Effector memory CD4-positive, alpha-beta T cell (primary cell): ENCODE measurements at places on chromosomes 5 and 9.

GRCh38 chr9:112921549-112921948, 30.9 kb upstream of the SLC46A2 start:
- DNase-seq = no peak

- DNase-seq = no peak
Measured at GRCh38 chr5:132907161-132907560, 33.7 kb downstream of the LEAP2 start.

DNA sequence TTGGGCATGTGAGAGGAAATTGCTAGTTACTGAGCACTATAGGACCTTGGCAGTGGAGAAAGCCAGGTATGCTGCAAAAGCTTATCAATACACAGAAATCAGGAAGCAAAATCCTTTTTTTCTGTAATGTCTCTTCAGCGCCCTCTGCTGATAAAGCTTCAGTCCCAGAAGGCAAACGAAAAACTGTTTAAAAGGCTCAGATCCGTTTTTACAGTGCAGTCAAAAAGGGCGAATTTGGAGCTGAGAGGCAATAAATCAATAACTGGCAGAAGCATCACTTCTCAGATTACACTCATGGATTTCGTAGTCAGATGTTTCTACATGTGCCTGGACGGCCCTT, 1.1 kb upstream of the MAN2A1 start:
- no peak for DNase-seq

DNA sequence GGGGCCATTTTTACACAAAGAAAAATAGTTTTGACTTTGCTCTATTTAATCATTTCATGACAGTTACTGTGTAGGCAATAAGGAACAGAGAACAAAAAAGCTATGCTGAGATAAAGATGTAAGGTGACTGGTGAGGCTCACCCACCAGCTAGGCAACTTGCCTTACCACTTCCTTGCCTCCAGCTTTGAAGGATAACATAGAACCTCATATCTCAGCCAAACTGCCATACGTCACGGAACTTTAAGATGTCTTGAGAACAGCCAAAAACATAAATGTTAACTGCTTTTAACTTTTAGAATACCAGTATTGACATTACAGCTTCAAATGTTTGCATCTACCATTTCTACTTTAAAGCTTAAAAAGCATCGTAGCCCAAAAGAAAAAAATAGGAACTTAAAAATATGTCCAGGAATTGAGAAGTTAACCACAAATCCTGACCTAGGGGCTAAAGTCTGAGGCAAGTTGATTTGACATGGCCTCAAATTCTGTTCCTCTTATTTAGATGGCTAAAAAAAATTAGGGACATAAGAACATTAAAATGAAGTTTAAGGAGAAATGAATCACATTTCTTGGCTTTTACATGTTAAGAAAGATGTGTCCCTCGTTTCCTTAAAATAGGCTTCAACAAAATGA, 7.7 kb upstream of the GCNT4 start:
- DNase-seq = no peak

- no peak for DNase-seq
Measured at GRCh38 chr5:40124367-40124766, 555.3 kb upstream of the PTGER4 start.

DNA sequence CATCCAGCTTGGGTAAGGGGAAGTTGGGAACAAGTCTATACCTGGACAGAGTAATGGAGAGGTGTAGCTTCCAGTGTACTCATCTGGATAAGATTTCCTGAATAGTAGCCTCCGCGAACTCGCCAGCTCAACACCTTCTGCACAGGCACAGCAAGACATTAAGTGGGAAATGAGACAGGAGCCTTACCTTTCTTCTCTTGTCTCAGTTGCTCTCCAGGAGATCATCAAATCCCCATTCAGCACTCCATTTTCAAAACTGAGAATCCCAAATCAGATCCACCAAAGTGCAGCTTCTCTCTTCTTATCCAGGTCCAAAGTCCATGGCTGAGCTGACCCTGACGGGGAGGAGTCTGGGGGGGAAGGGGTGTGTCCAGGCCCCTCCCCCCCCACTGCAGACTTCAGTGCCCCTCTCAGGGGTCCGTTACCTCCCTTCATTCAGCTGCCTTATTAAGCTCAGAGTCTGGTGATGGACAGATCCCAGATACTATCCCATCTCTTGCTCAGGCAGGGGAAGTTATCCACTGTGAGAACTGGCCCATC, 5.9 kb upstream of the MGAT1 start:
- DNase-seq = no peak

- DNase-seq = no peak
Measured at GRCh38 chr5:61277190-61277589, 54.9 kb upstream of the ZSWIM6 start.

DNA sequence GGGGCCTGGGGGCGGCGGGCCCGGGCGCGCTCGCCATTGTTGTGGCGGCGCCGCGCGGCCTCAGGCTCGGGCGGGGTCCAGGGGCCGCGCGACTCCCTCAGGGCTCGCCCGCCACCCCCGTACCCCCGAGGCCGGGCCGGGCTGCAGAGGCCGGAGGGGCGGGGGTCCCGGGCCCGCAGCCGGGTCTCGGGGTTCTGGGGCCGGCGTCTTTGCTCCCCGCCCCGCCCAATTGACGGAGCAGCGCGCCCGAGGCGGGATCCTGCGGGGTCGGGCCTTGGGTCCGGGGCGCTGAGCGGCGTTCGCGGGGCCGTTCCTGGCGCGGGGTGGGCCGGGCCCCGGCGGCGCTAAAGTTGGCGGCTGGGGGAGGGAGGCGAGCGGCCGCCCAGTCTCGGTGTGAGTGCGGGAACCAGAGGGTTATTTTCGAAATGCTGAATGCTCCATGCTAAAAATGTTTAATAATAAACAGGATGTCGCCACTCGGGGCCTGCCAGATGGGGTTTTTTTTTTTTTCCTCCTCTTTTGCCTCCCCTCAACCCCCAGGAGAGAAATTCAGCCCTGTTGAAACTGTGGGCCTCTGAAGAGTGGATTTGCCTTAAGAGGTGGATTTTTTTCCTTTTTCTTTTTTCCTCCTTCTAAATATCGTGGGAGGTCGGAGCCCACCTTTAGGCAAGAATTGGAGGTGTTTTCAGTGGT, 724 bp downstream of the PRRC2B start:
- peak; percentile 24 for DNase-seq

DNA sequence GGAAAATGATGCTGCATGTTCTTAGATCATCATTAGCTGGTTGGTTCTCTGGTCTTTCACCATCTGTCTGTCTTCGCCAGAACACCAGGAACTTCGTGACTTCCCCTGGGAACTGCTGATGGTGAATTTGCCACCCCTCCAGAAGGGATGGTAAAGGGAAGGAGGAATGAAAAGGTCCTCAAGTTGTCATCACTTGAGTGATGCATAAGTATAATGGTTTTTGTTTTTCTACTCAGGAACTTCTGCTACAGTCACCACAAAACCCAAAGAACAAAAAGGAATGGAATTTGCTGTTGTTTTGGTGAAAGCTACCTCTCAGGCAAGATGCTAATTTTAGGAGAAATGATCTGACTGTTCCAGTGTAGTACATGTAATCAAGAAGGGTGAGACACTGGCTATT, 328.4 kb downstream of the ARHGEF28 start:
- no peak for DNase-seq

- DNase-seq = no peak
Measured at GRCh38 chr5:59615272-59615671, 278.3 kb downstream of the PDE4D start.

DNA sequence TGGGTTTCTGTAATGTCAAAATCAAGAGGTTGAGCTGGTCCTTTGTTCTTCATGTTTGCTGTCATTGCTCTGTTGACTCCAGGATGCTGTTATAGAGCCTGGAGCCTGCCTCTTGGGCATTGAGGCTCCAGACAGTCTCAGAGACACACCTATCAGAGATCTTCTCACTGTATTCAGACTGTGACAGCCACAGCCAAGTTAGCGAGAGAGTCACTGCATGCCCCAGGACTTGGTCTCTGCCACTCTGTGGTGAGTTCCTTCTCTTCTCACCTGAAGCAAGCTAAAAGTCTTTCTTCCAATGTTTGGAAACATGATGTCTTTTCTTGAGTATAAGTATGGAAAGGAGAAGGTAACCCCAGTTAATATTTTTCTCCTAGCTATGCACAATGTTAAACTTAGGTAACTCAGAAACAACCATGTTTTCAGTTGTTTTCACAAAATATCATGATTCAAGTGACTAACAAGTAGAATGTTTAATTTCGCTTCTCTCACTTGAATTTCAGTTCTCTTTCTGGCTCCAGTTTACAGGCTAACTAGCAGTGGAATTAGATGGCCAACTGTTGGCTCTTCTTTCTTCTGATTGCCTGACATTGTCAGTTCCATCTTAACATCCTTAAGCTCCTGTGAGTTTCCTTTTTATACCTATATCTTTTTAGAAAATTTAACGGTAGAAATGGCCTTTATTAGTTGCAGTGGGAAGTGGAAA, 20.6 kb upstream of the ZFYVE16 start:
- no peak for DNase-seq

DNA sequence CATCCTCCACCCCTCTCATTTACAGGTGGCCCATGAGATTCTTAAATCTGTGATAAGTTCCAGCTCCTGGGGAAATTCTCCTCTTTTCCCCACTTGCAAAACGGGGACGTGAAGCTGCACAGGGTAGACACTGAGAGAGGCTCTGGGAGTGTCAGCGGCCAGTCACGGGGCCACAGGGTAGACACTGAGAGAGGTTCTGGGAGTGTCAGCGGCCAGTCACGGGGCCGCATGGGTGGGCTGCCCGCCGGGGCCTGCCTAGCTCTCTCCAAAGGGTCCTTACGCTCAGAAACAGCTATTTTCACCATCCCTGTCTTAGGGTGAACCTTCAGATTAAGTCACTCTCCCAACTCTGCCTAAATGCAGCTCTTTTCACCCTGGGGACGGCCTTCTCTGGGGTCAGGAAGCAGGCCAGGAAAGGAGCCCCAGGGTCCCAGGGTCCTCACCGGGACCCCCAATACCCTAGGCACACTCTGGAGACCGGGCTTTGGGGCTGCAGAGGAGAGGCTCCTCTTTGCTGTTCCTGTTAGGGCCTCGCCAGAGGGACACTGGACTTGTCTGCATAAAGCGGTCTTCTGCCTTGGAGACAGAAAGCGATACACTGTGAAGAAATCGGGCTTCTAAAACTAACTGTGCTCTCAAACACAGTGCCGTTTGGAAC, 1.5 kb downstream of the FAM78A start:
- DNase-seq = no peak

GRCh38 chr5:90131383-90132133, 278.0 kb downstream of the CETN3 start:
- DNase-seq = no peak

DNA sequence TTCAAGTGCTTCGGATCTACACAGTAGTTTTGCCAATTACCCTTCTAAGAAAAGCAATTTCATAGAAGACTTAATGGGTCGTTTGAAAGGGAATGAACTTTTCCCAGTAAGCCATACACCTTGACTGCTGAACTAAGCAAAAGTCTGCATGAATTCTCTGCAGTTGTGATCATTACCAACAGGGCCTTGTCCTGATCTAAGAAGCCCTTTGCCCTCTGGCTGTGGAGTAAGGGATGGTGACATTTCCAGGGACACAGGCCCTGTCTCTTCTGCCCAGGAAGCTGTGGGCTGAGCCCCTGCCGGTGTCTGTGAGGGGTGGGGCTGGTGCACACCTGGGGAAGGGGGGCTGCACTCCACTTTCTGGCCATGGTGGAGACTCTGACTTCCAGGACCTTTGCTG, 30.5 kb downstream of the ZDHHC11 start:
- DNase-seq = no peak

DNA sequence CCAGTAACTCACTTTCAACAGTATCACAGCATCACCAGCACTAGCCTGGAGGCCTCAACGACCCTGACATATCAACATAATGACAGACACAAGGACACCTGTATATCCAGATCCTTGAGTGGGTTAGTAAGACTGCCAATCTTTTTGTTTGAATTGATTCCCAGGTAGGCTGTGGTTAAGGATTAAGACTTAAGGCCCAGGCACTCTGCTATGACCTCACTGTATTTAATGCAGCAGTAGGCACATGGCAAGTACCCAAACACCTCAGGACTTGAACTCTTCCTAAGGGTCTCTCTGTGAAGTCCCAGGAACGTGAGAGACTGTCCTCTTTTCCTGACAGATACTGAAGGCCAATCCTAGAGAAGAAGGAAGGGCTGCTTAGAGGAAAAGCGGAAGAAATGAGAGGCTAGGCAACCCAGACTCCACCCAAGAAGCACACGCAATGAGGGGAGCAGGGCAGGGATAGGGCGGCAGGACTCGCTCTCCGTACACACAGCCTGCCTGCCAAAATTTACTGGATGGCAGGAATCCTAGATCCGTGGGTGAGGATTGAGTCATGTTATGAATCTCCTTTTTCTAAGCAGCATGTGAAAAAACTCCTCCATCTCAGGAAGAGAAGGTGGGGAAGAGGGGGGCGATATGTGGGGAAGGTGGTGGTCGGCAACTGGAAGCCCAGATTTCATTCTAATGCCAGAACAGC, 93.4 kb downstream of the SIL1 start:
- DNase-seq = no peak

GRCh38 chr9:123998970-123999621, 12.5 kb upstream of the LHX2 start:
- DNase-seq = no peak

GRCh38 chr5:175281714-175282113, 162.3 kb downstream of the DRD1 start:
- DNase-seq = no peak

GRCh38 chr5:150637245-150638052, 3.0 kb upstream of the SYNPO start:
- no peak for DNase-seq

DNA sequence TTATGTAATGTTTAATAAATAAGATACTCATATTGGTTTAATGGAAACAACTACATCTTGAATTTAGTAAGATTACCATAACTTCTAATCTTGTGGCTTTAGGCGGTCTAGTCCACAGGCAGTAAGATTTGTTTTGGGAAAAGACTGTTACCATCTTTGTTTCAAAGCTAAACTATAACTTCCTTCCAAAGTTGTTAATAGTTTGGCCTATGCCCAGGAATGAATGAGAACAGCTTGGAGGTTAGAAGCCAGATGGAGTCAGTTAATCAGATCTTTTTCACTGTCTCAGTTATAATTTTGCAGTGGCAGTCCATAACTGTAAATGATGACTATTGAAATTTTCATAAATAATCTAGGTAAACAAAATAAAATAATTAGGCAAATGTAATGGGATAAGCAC, 241.8 kb upstream of the KLF9 start:
- DNase-seq = no peak
